ENCODE measurements at places on chromosomes 16 and 17.

- DNase-seq = no peak
These were observed 125.8 kb upstream of the SMURF2 start for GRCh38 chr17:64787921-64788271.

- no peak for DNase-seq
These were observed 429 bp downstream of the OR2C1 start for GRCh38 chr16:3356118-3356517.

DNA sequence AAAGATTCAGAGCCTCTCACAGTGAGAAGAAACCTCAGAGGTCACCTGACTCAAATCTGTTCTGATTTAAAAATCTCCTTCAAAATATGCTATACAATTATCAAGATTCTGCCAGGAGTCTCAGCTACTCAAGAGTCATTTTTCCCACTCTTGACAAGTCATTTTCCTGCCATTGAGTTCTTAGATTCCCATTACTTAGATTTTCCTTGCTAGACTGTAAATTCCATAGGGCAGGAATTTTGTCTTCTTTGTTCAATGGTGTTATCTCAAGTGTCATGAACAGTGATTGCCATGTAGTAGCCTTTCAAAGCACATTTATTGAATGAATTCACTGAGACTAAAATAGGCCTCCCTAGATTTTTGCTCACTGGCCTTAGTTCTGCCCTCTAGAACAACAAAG is 95.9 kb downstream of the PCTP start:
- no peak for DNase-seq

- no peak for DNase-seq
These were observed 6.0 kb downstream of the CLEC16A start for GRCh38 chr16:10950393-10950792.

GRCh38 chr16:89722392-89723278 is 1.3 kb downstream of the ZNF276 start:
- no peak for DNase-seq

DNA sequence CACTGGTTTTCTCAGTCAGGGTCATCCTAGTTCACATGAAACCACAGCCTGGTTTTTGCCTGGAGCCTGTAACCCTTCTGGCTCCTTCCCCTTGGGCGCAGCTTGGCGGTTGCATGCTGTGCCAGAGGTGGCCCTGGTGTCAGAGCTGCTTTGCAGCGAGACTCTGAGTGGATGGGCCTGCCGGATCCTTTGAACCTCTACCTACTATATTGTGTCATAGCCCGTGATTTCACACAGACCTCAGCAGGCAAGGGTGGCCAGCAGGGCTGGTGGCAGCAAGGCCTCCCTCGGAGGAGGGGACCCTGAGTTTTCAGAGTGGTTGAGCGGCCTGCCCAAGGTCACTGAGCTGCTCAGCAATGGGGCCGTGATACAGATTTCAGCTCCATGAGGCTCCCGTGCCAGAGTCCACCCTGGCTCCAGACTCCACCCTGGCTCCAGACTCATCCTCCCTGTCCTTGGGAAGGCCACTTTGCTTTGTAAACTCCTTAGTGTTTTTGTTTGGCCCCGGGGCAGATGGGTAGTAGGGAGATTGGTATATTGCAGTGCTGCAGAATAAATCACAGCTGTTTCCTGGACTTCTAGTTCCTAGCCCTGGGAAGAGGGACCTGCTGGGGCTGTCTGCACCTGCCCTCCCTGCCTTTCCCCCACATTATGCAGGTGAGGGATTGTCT is 9.7 kb downstream of the MPRIP start:
- DNase-seq = no peak

GRCh38 chr17:58703916-58704286 is 11.5 kb downstream of the RAD51C start:
- no peak for DNase-seq

DNA sequence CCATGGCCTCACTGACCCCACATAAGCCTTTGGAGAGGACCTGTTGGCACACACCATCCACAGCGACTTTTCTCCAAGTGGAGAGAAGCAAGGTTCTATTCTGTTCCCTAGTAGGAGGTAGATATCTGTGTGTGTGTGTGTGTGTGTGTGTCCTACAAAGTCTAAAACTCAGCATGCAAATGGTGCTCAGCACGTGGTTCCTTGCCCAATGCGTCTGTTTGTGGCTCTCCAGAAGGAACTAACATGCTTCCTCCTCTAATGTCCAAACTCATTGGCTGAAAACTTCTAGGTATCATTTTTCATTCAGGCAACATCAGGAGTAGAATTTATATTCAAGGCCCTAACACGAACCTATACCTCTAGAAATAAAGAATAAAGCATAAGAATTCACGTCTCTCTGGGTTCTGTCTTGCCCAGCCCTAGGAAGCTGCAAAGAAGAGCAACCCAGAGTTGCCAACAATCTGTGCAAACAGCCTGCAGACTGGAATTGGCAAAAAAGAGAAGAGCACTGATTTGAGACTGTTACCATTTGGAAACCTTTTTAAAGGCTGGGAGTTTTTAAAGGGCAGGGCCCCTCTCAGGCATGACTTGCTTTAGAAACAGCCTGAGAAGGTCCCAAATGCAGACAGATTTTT is 25.5 kb downstream of the MAP3K14 start:
- DNase-seq = no peak

DNA sequence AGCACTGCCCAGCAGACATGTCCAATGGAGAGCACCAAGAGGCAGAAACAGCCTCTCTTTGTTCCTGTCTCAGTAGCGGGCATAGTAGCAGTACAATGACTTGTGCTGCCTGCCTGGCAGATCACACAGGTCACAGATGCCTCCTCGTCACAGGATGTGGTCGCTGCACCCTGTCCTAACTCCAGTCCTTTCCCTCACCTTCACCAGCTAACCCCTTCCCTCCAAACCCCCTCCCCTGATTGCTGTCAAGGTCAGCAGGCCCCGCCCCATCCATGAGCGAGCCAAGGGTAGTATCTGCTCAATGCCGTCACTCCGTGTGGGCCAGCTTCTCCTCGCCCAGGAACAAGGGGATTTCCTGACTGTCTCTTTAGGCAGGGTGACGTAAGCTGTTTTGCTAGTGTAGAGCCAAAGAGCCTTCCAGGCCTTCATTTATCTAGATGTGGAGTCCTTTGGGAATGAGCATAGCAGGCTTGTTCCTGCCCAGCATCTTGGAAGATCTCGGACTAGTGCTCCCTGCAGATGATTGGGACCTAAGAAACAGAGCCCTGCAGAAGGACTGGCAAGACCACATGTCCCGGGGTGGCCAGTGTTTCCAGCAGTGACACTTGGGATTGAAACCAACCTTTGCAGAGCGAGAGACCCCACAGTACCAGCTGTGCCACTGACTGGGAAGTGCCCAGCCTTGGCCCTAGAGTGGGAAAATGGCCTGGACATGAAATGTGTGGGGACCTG is 75.9 kb upstream of the TNRC6C start:
- DNase-seq = no peak

DNA sequence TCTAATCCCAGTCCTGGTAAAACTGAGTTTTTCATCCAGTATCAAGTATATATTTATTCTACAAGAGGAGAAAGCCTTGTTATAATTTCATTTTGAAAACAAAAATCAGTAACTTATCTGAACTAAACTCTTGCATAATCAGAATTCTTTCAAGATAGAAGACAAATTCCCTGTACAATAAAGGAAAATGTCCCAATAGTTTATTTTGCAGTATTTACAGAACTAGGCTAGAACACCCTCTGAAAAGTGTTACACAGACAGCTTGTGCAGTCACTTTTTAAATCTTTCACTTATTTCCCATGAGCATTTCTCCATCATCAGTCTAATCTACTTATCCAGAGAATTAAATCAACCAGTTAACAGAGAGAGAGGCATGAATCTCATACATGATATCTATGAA is 48.5 kb downstream of the SPOP start:
- DNase-seq = no peak

DNA sequence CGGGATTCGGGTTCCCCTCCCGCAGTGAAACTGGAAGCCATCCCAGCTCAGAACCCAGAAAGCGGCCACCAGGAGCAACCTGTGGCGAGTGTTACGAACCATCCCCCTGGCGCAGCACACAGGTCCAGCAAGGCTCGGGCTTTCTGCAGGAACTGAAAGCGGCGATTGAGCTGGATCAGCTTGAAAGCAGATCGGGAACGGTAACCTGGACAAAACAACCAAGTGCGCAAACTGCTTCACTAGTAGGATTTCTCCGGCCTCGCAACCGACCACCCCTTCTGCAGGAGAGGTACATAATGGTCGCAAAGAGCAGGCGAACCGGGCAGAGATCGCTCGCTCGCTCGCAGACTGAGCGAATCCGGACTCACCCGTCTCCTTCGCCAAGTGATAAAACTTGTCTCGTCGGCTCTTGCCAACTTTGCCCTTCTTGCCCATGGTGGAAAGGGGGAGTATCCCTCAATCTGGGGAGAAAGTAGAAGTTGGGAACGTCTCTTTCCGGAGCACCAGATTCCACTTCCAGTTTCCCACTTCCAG is 696 bp upstream of the PSMC5 start:
- peak; percentile 26 for DNase-seq

DNA sequence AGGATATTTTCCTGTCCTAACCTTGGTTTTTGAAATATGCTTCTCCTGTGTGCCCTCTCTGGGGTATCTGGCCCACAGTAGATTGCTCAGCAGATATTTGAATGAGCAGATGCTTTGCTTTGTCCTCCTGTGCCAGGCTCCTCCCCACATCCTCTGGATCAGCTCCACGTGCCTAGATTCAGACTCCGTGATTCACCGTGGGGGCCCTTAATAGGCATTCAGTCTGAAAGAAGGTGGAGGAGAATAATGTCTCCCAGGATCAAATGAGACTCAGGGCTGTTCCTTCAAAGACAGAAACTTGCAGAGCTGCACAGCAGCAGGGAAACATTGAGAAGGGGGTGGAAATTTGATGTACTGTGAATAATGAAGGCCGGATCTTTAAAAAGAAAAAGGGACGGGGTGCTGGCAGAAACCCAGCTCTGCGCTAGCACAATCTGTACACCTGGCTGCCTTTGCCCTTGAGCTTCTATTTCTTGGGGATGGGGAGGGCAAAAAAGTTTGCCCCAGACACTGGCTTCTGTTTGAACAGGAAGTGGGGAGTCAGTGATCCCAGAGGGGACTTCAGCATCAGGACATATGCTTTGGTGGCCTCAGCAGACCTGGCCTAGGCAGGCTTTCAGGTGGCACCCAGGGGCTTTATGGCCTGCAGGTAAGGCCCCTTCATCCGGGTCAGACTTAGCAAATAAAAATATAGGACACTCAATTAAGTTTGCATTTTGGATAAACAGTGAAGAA is 15.9 kb upstream of the SLC12A3 start:
- DNase-seq = peak; percentile 20
